ENCODE measurements at places on chromosomes 11 and 22. TPM values are rescaled to one million over a fixed set of nuclear protein-coding genes. Genes with fewer than 3 reads are reported as not detected.

FGF3 gene
- total RNA-seq: not detected

GGTLC2 gene
- not detected for total RNA-seq

MS4A12 gene
- not detected for total RNA-seq

ESAM gene
- 50.2 TPM for total RNA-seq

FOLR1 gene
- total RNA-seq: 0.22 TPM

IGLL1 gene
- not detected for total RNA-seq

OR51Q1 gene
- not detected for total RNA-seq

BARX2 gene
- not detected for total RNA-seq

SYNGR1 gene
- 41.1 TPM for total RNA-seq

OR2AG2 gene
- not detected for total RNA-seq

CATSPERZ gene
- not detected for total RNA-seq

PNPLA5 gene
- not detected for total RNA-seq

PIWIL4 gene
- total RNA-seq: 1.8 TPM

TRIM6 gene
- total RNA-seq: 0.46 TPM

CDHR5 gene
- total RNA-seq: not detected

FLRT1 gene
- 1.2 TPM for total RNA-seq

TRPC6 gene
- 0.78 TPM for total RNA-seq

MPZL2 gene
- total RNA-seq: 24.2 TPM

GPHA2 gene
- total RNA-seq: not detected

KRTAP5-1 gene
- not detected for total RNA-seq

TMEM191B gene
- 0.62 TPM for total RNA-seq

CLMP gene
- total RNA-seq: 5.9 TPM

ABCC8 gene
- 3.9 TPM for total RNA-seq

GAL gene
- total RNA-seq: 0.30 TPM

JHY gene
- total RNA-seq: 1.3 TPM

NUP160 gene
- 12.8 TPM for total RNA-seq

CARD18 gene
- total RNA-seq: not detected

DCDC1 gene
- not detected for total RNA-seq

APOL3 gene
- 22.5 TPM for total RNA-seq

PKP3 gene
- total RNA-seq: 0.83 TPM

QSER1 gene
- 22.7 TPM for total RNA-seq

C11orf52 gene
- 2.6 TPM for total RNA-seq

SLC22A25 gene
- total RNA-seq: not detected

BLID gene
- total RNA-seq: 0.57 TPM

IGSF9B gene
- total RNA-seq: 85.3 TPM

GRAMD1B gene
- 15.3 TPM for total RNA-seq

DMC1 gene
- total RNA-seq: 1.9 TPM

OR2AG1 gene
- total RNA-seq: not detected

BRSK2 gene
- 0.16 TPM for total RNA-seq

C2CD2L gene
- total RNA-seq: 11.8 TPM

UPK3A gene
- total RNA-seq: 0.40 TPM

OR52I1 gene
- not detected for total RNA-seq

KIF18A gene
- total RNA-seq: 0.27 TPM

NTM gene
- total RNA-seq: 3.4 TPM

PTPRCAP gene
- 0.40 TPM for total RNA-seq

PGR gene
- 12.0 TPM for total RNA-seq

SERPIND1 gene
- 0.13 TPM for total RNA-seq

KCNJ11 gene
- total RNA-seq: 9.8 TPM

ABTB2 gene
- 27.9 TPM for total RNA-seq

C1QTNF4 gene
- total RNA-seq: 0.51 TPM

KDM4E gene
- total RNA-seq: not detected

OR8G1 gene
- not detected for total RNA-seq

SLC22A12 gene
- not detected for total RNA-seq

SLC35F2 gene
- 1.5 TPM for total RNA-seq

Data from cardiac septum (tissue), 1 donor.